CD4-positive, alpha-beta T cell treated with Interleukin-4 for 4 hours (primary cell): ENCODE measurements at places on chromosomes 13 and 19.

- no peak for DNase-seq
Measured at GRCh38 chr13:37274569-37275497, 169.4 kb upstream of the CSNK1A1L start.

- no peak for DNase-seq
Measured at GRCh38 chr19:53965091-53965490, 2.4 kb downstream of the CACNG8 start.

GRCh38 chr13:106041445-106041844 lies 494.0 kb downstream of the EFNB2 start:
- no peak for DNase-seq

GRCh38 chr13:72384879-72385278 lies 342.6 kb downstream of the MZT1 start:
- DNase-seq, result no peak

DNA sequence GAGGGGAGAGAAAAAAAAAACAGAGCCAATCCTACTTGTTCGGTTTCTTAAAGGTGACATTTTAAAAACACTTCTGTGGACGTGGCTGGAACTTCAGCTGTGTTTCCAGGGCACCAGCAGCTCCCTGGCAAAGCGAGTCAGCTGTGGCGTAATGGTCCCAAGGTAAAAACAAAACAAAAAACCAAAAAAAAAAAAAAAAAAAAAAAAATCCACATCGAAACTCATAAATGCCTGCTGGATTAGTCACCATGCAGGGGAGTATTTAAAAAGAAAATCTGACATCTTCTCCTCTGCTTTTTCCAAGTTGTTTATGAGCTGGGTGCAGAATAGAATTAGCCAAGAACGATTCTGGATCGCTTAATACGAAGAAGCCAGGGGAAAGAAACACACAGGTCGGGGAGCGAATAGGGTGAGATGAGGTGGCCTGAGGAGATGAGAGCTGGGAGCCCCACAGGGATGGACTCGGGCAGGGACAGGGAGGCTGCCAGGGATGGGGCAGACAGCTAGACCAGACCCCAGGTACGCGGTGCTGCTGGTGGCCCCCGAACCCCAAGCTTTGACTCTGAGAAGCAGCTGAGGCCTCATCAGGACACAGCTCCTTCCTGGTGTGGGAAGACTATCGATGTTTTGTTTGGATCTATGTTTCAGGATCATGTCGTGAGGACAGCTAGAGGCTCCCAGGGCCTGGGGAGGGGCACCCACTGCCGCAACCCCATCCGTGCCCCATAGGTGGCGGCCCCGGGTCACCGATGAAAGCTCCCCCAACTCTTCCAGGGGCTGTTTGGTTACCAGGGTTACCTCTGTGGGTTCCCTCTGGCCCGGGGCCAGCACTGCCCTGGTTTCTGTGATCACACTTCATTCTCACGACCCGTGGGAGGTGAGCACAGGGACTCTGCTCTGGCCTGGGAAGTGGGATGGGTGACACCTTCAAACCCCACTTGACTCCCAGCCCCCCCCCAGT lies 3.1 kb upstream of the CTXN1 start:
- peak; percentile 82 for DNase-seq
